Mucosa of descending colon (tissue), 3 donors: ENCODE measurements at places on chromosomes 5 and 9. TPM values are rescaled to one million over a fixed set of nuclear protein-coding genes. Genes with fewer than 3 reads are reported as not detected.

- no peak for DNase-seq
Measured at GRCh38 chr9:125953314-125954019, 206.3 kb downstream of the PBX3 start.

DNA sequence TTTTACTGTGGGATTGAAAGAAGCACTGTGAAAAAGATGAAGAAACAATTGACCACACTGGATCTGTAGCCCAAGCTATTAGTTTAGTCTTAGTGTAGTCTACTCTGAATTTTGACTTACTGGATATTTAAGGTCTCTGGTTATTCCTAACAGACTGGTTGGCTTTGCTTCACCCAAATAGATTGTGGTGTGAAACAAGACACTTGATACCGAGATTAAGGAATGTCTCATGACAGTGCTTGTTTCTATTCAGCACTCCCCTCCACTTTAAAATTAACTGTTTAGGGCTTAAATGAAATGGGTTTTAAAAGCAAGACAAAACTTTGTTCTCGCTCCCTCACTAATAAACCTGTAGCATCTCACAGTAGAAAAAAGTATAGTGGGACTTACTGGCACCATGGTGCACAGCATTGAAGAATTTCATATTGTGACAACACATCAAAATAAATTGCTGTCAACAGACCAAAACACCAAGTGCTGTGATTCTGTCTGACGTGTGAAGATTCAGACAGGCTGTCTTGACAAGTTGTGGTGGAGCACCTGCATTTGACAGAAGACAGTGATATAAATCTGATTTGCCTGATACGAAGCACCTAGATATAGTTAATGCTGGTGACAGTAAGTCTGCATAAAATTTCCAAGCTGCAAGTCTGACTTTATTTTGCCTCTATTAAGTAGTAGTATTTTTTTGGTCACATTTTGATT lies 73.1 kb downstream of the PBX3 start:
- DNase-seq, result no peak

DNA sequence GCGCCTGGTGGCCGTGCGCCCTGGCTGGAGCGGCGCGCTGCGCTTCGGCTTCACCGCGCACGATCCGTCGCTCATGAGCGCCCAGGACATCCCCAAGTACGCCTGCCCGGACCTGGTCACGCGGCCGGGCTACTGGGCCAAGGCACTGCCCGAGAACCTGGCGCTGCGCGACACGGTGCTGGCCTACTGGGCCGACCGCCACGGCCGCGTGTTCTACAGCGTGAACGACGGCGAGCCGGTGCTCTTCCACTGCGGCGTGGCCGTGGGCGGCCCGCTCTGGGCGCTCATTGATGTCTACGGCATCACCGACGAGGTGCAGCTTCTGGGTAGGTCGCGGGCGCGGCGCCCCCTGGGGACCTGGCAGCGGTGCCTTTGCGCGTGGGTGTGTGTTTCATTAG lies 28.9 kb downstream of the NEURL1B start:
- no peak for DNase-seq

DNA sequence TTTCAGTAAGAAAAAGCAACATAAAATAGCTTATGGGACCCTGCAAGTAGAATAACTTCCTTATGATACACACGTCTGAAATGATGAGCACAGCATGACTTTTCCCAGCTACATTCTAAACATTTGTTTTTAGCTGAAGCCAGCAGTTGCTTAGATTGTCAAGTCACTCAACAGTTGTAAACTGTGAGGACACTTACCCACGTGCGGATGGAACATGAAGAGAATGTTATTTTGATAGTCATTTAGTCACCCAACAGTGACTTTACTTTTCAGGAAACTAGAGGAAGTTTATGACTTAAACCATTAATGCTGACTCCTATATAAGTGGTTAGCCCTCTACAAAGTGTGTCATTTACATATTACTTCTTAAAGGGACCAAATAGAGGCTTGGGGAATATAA lies 3.0 kb downstream of the HACD4 start:
- no peak for DNase-seq

Gene TMC1
- total RNA-seq, result 0.77 TPM

DNA sequence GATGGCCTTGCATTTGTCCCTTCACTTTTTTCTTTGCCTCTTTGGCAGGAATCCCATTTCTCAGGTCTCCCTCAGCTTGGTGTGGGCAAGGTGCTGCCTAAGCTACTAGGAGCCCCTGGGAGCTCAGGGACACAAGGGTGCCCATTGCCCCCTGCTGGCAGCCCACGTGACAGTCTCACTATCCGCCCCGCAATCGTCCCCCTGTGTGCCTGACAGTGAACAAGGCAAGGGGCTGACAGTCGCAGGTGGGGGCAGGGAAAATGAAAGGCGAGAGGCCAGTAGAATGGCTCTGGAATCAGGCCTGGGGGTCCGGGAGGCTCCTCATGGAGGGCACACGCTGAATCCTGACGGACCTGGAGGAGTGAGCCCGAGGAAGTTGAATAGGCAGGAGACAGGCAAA lies 2.0 kb upstream of the PCDH12 start:
- no peak for DNase-seq

GRCh38 chr5:107858324-107858723 lies 187.6 kb upstream of the EFNA5 start:
- DNase-seq, result no peak

DNA sequence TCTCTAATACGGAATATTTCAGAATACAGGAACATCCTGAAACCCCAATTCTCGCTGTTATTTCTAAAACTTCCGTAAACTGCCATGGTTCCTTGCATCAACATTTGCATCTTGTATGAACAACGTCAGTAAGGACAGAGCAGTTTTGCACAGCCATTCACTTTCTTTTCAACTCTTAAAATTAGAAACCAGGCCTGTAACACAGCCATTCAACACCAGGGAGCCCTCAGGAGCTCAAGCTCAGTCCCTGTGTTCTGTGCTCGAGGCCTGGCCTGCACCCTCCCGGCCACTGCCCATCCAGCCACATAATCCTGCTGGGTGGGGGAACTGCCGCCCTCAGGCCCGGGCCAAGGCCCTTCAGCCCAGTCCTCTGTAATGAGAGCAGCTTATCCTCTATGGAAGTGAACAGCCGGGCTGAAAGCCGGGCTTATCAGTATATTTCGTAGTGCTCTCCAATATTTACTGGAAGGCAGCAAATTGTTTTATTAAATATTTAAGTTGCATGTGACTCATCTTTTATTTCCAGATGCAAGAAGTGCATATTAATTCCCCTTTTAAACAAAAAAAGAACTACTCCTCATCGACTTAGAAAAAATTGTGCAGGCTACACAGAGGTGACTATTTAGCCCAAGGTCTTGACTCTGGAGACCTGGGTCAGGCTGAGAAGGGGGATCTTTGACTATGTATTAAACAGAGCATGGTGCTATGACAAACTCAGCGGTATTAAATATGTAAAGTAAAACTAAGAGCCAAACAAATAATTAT lies 33.2 kb upstream of the SLC6A3 start:
- DNase-seq, result no peak

DNA sequence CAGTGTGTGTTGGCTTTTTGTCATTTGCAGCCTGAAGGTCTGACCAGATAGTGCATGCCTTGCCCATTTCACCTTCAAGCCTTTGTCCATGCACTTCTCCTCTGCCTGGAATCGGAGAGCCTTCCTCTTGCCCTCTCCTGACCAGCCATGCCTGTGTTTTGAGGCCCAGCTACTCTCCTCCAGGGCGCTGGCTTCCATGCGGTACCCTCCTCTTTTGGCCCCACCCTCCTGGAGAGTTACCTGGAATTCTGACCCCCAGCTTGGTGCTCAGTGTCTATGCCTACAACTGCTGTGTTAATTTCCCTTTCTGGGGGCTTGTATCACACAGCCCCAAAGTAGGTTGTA lies 52.5 kb downstream of the CXXC5 start:
- no peak for DNase-seq

- DNase-seq, result no peak
Measured at GRCh38 chr9:85443190-85443598, 298.6 kb downstream of the AGTPBP1 start.

GRCh38 chr9:113431191-113431590 lies 20.6 kb downstream of the C9orf43 start:
- no peak for DNase-seq

GRCh38 chr5:179732918-179733771 lies 523 bp downstream of the MAML1 start:
- DNase-seq, result peak; percentile 69

Gene WDR38
- not detected for total RNA-seq

Gene KLHL3
- 6.7 TPM for total RNA-seq

- no peak for DNase-seq
Measured at GRCh38 chr5:14385019-14385418, 196.6 kb upstream of the OTULINL start.
